Right cardiac atrium (tissue), 5 donors: ENCODE measurements at places on chromosomes 1 and 21. TPM values are rescaled to one million over a fixed set of nuclear protein-coding genes. Genes with fewer than 3 reads are reported as not detected.

The CLCNKB gene
- 3.6 TPM for total RNA-seq

The TGFB2 gene
- total RNA-seq, result 3.6 TPM

The PINK1 gene
- 161 TPM for total RNA-seq

The LRRN2 gene
- total RNA-seq, result 4.8 TPM

The COL6A1 gene
- total RNA-seq, result 155 TPM

The SPAG17 gene
- total RNA-seq, result not detected

The HEYL gene
- total RNA-seq, result 32.3 TPM

The INAVA gene
- not detected for total RNA-seq

The IGSF3 gene
- 13.6 TPM for total RNA-seq

DNA sequence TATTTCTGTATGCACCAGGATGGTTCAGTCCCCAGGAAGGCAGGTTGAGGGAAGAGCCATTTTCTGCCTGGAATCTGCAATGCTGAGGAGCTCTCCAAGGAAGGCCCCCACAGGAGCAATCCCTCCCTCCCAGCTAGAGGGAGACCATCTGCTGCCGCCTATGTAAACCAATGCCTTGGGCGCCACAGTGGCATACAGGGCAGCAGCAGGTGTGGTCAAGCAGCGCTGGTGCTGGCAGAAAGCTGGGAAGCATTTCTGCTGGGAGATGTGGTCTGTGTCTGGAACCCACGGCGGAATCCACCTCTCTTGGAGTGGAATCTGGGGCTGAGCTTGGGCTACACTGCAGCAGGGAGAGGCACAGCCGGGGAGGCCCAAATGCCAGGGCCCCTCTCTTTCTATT lies 283.3 kb downstream of the RRAGC start:
- no peak for DNase-seq

GRCh38 chr1:203338335-203339036 lies 12.4 kb downstream of the FMOD start:
- DNase-seq, result peak; percentile 62

DNA sequence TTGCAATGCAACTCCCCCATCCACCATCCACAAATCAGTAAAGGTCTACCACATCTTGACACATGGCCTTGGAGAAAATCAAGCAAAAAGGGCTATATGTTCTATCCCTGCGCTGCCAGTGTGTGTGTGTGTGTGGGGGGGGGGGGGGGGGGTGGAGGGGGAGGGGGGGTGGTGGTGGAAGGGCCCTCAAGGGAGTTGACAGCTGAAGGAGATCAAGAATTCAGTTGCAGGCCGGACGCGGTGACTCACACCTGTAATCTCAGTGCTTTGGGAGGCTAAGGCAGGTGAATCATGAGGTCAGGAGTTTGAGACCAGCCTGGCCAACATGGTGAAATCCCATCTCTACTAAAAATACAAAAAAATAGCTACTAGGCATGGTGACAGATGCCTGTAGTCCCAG lies 37.6 kb upstream of the CLIC4 start:
- peak; percentile 41 for DNase-seq

GRCh38 chr1:152451254-152451653 lies 37.2 kb upstream of the CRNN start:
- no peak for DNase-seq

GRCh38 chr1:1759456-1760344 lies 18.6 kb downstream of the NADK start:
- no peak for DNase-seq

GRCh38 chr1:33387625-33388024 lies 43.3 kb downstream of the PHC2 start:
- DNase-seq, result no peak

GRCh38 chr1:23461050-23461449 lies 22.9 kb downstream of the ASAP3 start:
- no peak for DNase-seq

GRCh38 chr1:153506386-153506785 lies 29.4 kb downstream of the S100A6 start:
- DNase-seq, result no peak

- peak; percentile 33 for DNase-seq
Observed at GRCh38 chr1:109250454-109251276, 1.3 kb downstream of the CELSR2 start.

- no peak for DNase-seq
Observed at GRCh38 chr1:160682983-160683865, 28.4 kb downstream of the CD48 start.

DNA sequence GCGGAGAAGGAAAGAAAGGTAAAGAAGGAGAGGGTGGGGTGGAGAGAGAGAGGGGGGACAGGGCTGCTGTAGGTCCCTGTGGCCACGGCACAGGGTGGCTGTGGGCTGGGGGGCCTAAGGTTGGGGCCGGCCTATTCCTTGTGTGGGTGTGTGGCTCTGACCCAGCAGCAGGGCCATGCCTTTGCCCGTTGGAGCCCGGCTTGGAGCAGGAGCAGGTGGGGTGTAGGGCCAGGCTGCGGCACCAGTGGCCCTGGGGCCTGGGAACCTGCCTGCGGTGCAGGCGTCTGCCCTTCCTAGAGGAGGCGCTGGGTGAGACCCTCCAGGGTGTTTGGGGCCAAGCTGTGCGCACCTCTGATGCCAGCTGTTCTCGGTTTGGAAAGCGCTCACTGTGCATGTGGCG lies 19.7 kb upstream of the SUMO3 start:
- DNase-seq, result no peak

DNA sequence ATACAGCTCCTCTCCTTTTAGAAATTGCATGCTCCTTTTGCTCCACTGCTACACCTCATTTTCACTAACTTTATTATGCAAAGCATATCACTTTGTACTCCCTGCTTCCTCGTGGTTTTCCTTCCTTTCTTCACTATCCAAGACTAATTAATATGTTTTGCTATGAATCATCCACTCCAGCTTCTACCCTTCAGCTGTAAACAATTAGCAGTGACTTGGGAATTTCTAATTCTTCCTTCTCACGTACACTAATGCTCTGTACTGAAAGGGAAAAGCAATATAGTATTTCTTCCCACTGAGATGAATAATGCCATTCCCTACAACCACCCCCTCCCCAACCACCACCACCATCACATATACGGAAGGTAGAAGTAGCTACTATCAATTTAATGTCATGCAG lies 1917.0 kb downstream of the MRPL39 start:
- DNase-seq, result no peak

DNA sequence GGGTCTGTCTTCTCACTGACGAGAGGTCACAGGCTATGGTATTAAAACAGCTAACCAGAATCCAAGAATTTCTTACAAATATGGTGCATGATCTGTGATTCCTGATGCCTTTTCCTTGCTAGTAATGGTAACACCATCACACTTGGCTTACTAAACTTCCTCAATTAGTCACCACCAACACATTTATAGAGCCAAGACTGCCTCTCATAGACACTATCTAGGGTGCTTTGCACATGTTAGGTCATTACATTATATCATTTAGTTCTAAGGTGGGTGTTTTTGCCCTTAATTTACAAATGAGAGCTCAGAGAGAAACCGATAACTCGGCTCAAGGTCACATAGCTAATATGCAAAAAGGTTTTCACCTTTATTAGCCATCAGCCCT lies 8.7 kb downstream of the KIF21B start:
- no peak for DNase-seq

DNA sequence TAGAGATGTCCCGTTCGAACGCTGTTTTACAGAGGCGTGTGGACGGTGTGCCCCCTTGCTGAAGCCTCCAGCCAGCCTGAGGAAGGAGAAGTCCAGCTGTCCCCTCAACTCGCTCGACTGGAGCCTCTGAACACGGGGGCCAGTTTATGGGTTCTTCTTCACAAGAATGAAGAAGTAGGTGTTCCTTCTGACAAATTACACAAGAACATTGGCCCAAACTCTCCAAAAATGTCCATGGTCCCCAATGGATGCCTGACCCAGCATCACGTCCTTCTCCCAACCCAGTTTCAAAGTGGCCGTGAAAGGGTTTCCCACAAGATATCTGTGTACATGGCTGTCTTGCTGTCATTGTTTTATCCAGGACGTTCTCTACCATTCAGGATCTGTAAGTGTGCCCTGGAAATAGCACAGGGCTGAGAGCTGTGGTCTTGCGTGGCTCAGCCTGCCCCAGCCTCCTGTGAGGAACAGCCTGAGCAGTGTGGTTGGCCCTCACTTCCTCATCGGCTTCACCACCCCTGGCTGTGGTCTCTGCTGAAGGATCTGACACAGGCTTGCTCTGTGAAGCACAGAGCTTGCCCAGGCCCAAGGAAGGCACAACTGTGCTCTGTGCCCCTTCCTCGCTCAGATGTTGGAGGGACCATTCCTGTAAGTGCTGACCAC lies 1.0 kb upstream of the S100B start:
- peak; percentile 69 for DNase-seq
